ENCODE measurements at places on chromosomes 5 and 9. TPM values are rescaled to one million over a fixed set of nuclear protein-coding genes. Genes with fewer than 3 reads are reported as not detected.

The CDH9 gene
- not detected for total RNA-seq

The PCDHB8 gene
- 7.7 TPM for total RNA-seq

The FOXE1 gene
- total RNA-seq: not detected

The SPATA31D4 gene
- not detected for total RNA-seq

The DMRT3 gene
- total RNA-seq: not detected

The LHX3 gene
- 0.11 TPM for total RNA-seq

The SMU1 gene
- total RNA-seq: 31.2 TPM

The SARDH gene
- total RNA-seq: 1.0 TPM

- DNase-seq: no peak
Observed at GRCh38 chr9:71984831-71985281, 73.4 kb downstream of the C9orf85 start.

GRCh38 chr9:129166623-129167557, 11.2 kb downstream of the IER5L start:
- DNase-seq: peak; percentile 48

- DNase-seq: no peak
Observed at GRCh38 chr5:133478199-133478985, 133.9 kb downstream of the FSTL4 start.

- peak; percentile 93 for DNase-seq
Observed at GRCh38 chr5:139648205-139649081, at the start of gene CXXC5. CXXC5 (plus strand) TSS chr5:139648349; CDS start chr5:139680524, 32,175 bp downstream.

DNA sequence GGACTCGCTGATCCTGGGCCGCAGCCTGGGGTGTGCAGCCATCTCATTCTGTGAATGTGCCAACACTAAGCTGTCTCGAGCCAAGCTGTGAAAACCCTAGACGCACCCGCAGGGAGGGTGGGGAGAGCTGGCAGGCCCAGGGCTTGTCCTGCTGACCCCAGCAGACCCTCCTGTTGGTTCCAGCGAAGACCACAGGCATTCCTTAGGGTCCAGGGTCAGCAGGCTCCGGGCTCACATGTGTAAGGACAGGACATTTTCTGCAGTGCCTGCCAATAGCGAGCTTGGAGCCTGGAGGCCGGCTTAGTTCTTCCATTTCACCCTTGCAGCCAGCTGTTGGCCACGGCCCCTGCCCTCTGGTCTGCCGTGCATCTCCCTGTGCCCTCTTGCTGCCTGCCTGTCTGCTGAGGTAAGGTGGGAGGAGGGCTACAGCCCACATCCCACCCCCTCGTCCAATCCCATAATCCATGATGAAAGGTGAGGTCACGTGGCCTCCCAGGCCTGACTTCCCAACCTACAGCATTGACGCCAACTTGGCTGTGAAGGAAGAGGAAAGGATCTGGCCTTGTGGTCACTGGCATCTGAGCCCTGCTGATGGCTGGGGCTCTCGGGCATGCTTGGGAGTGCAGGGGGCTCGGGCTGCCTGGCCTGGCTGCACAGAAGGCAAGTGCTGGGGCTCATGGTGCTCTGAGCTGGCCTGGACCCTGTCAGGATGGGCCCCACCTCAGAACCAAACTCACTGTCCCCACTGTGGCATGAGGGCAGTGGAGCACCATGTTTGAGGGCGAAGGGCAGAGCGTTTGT, 19.9 kb downstream of the PTGES2 start:
- DNase-seq: no peak

DNA sequence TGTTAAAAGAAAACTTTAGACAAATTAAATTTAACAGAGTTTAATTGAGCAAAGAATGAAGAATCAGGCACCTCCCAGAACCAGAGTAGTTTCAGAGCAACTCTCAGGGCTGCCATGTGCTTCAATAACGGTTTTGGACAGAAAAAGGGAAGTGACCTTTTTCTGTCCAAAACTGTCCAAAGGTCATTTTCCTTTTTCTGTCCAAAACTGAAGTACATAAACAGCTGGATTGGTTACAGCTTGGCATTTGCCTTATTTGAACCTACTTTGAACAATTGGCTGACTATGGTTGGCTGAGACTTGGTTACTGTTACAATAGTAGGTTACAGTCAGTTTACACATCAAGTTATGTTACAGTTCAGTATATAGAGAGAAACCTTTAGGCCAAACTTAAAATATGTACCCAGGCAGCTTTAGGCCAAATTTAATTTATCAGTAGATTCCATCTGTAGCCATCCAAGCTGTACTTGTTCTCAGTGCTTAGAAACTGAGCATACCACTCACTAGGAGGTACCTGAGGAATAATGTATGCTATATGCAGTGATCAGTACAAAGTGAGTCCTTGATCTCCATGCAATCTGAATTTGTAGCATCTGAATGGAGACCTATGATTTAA, 44.0 kb downstream of the C9orf85 start:
- DNase-seq: no peak

DNA sequence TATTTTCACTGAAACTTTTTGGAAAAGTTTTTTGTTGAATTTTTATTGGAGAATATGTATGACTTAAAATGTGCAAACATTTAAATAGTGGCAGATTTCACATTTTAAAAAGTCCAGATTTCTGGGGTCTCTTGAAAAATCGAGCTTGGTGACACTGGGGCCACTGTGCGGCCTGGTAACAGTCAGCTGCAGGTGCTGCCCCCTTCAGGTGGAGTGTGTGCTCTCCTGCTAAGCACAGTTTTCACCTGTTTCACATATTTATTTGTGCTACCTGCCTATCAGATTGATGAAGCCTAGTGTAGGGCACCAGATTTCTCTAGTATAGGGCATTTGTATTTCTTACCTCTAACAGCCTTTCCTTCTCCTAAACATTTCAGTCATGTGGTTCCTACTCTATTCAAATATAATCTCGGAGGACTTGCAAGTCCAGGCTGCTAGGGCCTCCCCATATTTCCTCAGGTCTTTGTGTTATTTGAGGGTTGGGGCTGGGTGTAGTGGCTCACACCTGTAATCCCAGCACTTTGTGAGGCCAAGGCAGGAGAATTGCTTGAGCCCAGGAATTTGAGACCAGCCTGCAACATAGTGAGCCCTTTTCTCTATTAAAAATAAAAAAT, 95.8 kb upstream of the KLF9 start:
- peak; percentile 25 for DNase-seq

DNA sequence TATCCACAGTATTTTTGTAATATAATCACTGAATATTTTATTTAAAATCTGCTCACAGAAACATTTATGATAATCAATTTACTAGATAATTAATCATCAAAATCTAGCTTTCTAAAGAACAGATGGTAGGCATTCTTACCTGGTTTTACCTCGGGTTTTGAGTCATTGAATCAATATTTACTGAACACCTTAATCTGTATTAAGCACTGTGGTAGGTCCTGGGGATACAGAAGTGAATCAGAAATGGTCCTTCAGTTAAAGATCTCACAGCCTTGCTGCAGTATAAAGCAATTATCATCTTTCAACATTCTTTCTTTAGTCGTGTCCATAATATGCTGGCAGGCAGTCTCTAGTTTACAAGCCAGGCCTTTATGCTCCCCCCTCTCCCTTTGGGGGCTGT, 2.0 kb upstream of the MEIKIN start:
- DNase-seq: no peak

GRCh38 chr9:83387401-83388185, 150.6 kb downstream of the FRMD3 start:
- DNase-seq: no peak

GRCh38 chr5:19048726-19049125, 939.3 kb downstream of the CDH18 start:
- no peak for DNase-seq

GRCh38 chr9:104794070-104794469, 30.1 kb downstream of the NIPSNAP3B start:
- DNase-seq: no peak

DNA sequence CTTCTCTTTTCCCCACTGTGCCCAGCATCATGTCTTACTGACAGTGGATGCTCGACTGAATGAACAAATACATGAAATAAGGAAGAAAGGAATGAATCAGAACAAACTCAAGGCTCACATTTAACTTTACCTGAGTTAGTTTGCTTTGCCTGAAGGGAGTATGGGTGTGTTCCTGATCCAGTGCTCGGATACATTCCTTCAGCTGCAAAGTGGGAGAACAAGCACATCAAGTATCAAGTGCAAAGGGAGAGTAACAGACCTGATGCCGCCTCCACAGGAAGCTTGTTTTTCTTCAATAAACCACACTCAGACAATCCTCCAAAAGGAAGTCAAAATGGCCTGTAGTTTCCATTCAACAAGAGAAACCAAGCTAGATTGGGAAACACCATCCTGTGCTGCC, 66.1 kb downstream of the KIF24 start:
- no peak for DNase-seq

DNA sequence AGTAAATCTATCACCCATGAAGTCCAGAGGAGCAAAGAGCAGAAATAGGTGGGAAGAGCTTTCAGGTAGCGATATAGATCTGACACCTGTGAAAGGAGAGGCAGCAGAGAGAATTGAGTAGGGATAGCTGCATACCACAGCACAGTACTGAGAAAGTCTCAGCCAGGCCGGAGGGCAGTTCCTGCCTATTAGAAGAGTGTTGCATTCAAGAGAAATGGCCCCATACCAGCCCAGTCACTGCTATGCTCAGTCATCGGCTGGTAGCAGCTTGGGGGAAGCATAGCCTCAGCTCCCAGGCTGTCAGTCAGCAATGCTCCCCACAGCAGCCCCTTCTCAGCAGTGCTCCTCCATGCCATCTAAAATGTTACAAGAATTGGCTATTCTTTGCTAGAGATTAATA, 285.1 kb upstream of the CDH6 start:
- no peak for DNase-seq

- DNase-seq: no peak
Observed at GRCh38 chr9:134637696-134638501, 3.7 kb upstream of the COL5A1 start.

GRCh38 chr9:3243683-3244082, 282.1 kb downstream of the RFX3 start:
- DNase-seq: no peak

DNA sequence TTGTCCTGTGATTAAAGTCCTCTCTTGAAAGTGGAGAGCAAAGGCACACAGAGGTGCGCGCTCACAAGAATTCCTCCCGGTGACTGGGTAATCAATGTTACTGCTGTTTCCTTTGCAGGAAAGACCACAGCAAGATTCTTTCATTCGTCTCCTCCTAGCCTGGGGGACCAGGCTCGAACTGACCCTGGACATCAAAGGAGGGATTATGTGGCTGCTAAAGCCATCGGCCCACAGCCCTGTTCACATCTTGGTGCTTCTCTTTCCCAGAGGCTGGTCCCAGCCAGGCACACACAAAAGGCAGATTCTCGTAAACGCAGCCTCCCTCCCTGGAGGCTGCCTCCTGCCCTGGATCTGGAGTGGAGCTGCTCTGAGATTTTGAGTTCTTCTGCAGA, 230.9 kb downstream of the FANCC start:
- DNase-seq: no peak

DNA sequence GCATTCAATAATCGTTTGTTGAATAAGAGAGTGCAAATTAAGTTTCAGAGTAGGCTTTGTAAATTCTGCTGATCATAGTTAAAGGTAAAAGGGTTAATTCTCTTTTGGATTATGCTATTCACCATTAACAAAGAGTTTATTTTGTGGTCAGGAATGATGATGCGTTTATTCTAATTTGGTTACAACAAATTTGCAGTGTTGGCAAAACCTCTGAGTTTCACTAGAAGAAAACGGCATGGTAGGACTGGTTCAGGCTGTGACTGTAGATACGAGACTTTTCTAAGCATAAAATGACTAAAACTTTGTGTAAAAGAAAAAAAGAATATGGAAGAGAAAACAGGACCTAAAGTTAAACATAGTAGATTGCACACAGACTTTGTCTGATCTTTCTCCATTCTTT, 234.7 kb downstream of the TLR4 start:
- DNase-seq: no peak

GRCh38 chr9:120668399-120668798, 45.9 kb downstream of the MEGF9 start:
- DNase-seq: no peak

- DNase-seq: no peak
Observed at GRCh38 chr5:178196986-178197385, 7.3 kb upstream of the HNRNPAB start.

- DNase-seq: no peak
Observed at GRCh38 chr5:138938526-138938925, 63.4 kb upstream of the LRRTM2 start.

- no peak for DNase-seq
Observed at GRCh38 chr5:131274326-131275063, 10.6 kb downstream of the CDC42SE2 start.

DNA sequence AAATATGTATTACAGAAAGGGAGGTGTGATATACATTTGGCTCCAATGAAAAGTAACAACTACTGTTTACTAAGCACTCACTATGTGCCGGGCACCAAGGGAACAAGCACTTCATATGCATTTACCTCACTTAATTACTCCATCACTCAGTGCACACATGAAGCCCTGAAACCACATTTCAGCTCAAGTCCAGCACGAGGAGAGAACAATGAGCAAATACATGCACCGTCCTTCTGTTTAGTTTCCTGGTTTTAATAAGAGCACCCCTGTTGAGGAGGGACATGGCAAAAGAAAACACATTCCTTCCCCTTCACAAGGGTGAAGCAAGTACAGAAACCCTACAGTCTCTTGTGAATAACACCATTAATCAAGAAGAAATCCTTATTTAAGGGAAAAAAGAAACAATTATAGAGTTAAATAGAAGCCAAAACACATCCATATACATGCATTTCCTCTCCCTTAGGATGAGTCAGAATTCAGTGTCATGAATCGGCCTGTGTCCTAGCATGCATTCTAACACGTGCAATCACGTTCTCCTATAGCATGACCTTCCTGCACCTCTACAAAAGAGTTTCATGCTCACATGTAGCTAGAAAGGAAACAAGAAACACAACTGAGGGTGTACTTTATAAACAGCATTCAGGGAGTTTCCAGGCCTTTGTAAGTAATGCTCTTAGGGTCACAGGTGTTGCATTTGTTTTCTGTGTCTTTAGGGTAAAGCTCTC, 411.6 kb downstream of the BNC2 start:
- no peak for DNase-seq

DNA sequence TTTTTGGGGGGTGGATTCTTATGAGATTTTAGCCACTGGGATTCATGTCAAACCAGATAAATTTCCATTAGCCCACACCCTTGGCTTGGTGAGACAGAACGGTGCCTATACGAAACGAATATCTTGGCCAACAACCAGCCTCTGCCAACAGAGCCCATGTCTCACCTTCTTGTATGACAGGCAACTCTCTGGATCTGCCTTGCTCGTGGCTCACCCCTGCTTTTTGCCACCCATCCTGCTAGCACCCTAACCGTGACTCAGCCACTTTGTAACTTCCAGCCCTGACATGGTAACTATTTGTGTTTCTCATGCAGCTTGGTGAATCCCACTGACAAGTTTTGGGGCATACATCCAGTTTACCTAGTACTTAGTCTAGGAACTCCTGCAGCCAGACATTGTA, 457.0 kb downstream of the SPATA31D1 start:
- DNase-seq: no peak

- peak; percentile 75 for DNase-seq
Observed at GRCh38 chr9:87714819-87715218, 11.1 kb upstream of the CTSL start.

- peak; percentile 88 for DNase-seq
Observed at GRCh38 chr5:45696206-45696836, at the start of gene HCN1. HCN1 (minus strand) TSS chr5:45696380.

- no peak for DNase-seq
Observed at GRCh38 chr9:87853302-87853701, 29.4 kb upstream of the SPATA31E1 start.

Data from A673 (cell line).